ENCODE measurements at places on chromosomes 1 and 21.

DNA sequence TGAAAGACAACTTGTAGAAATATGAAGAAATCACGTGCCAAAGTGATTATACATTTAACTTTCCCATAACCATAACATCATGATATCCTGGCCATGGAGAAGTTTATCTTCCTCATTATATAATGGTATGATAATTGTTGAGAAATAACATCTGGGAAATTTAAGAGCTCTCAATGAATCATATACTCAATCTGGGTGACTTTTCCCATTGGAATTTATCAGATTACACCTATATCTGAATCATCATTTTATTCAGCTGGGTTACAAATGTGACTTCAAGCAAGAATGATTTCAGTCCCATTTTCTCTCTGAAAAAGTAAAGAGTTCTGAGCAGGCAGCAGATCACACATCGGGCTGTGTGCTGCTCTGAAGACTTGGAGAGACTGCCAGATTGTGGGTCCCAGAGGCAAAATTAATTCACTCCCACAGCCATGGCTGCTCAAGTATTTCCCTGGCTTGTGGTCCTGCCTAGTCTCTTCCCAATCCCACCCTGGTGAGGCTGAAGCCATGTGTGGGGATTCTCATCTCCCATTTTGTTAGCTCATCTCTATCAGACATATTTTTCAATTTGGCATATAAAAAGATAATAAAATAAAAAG, 278.0 kb downstream of the MRPL39 start:
- no peak for DNase-seq

DNA sequence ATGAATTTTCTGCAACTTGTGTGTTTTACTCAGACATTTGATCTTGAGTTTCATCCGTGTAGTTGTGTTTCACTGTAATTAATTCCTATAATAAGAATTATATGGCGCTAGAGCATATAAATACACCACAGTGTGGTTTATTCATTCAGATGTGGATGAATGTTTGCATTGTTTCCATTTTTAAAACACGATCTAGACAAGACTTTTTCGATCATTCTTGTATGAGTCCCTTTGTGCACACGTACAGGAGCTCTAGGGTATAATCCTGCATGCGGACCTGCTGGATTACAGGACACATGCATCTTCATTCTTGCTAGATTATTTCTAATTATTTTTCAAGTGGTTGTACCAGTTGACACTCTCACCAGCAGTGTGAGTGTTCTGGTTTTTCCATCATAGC, 46.8 kb upstream of the CNIH3 start:
- no peak for DNase-seq

DNA sequence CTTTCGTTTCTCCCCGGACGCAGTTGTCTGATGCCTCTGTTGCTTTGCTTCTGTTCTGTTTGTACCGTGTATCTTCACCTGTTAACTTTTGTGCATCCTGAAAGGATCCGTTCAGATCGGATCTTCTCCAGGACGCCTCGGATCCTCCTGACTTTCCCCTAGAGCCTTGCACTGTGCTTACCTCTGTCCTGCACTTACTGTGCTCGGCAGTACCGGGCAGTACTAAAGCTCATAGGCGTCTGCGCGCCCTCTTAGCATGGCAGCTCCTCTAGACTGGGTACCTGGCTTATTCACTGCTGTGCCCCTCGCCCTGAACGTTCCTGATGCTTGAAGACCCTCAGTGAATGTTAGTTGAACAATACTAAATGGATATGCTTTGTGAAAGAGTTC, 934 bp downstream of the SCP2 start:
- no peak for DNase-seq

- DNase-seq, result no peak
Measured at GRCh38 chr1:92126088-92126487, 45.9 kb downstream of the BTBD8 start.

DNA sequence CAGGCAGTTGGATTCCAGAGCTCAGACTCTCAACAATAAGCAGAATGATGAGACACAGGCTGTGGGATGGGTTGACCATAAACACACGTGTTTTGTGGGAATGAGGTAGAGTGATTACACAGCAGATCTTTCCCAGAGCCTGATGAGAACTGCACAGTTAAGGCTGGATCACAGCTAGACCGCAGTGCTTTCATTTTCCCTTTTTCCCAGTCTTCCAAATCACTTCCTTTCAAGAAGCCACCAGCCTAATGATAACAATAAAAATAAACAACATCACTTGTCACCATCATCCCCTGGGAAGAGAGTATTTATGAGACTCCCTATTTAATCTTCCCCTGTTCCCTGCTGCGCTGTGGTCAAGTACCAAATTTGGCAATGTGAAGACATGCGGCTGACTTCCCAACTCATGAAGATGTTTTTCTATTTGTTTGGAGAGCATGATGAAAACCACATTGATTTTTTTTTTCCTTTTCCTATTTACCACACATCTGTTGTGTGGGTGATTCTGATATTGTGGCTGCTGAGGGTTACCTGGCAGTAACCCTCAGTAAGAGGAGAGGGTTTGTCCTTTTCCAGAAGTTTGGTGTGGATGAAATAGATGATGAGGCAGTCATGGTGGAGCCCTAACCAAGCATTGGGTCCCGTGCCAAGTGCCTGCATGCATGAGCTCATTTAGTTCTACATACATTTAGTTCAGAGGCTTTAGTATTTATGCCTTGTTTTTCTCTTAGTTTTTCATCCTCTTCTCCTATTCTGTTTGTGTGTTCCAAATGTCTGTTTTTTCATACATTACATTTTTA, 248.9 kb upstream of the HOOK1 start:
- no peak for DNase-seq

DNA sequence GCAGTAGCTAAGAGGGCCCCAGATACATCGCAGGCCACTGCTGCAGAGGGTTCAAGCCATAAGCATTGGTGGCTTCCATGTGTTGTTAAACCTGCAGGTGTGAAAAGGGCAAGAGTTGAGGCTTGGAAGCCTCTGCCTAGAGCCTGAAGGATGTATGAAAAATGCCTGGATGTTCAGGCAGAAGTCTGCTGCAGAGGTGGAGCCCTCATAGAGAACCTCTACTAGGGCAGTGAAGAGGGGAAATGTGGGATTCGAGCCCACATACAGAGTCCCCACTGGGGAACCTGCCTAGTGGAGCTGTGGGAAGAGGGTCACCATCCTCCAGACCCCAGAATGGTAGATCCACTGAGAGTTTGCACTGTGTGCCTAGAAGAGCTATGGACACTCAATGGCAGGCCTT, 30.6 kb upstream of the ADGRL4 start:
- DNase-seq, result no peak

GRCh38 chr21:46150073-46150472, 5.3 kb downstream of the FTCD start:
- DNase-seq, result no peak

- no peak for DNase-seq
Measured at GRCh38 chr1:23343221-23344110, 618 bp downstream of the HNRNPR start.

DNA sequence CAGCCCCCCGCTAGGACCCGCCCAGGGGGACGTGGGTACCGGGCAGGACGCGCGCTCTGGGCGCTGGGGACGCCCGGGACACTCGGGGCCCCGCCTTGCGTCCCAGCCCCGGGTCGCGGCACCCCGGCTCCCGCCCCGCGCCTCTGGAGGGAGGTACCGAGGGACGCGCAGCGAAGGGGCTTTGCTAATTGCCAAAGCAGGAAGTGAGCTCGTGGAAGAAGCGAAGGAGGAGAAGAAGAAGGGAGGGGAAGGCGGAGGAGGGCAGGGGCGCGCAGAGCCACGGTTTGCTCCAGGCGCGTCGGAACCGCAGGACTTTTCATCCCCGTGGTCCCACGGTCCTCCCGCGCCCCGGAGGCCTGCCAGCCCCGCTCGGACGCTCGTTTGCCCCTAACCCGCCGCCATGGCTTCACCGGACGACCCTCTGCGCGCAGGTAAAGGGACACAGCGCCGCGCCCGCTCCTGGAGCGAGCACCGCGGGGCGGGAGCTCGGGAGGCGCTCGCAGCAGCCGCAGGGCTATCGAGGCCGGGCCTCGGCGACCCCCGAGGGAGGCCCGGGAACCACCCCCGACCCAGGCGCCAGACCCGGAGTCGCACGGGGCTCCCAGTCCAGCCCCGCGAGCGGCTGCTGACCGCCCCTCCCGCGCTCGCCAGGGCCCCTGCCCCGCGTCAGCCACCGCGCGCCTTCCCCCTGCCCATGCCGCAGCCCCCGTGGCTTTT, 1.3 kb downstream of the EDARADD start:
- no peak for DNase-seq

- no peak for DNase-seq
Measured at GRCh38 chr1:203324105-203325025, 19.0 kb downstream of the BTG2 start.

Measured in iPS DF 6.9 (cell line).